ENCODE measurements at places on chromosomes 13 and 19.

GRCh38 chr13:40271271-40271885 lies 395.1 kb downstream of the FOXO1 start:
- DNase-seq, result no peak

- peak; percentile 61 for DNase-seq
Measured at GRCh38 chr19:14496834-14497227, 904 bp upstream of the GIPC1 start.

DNA sequence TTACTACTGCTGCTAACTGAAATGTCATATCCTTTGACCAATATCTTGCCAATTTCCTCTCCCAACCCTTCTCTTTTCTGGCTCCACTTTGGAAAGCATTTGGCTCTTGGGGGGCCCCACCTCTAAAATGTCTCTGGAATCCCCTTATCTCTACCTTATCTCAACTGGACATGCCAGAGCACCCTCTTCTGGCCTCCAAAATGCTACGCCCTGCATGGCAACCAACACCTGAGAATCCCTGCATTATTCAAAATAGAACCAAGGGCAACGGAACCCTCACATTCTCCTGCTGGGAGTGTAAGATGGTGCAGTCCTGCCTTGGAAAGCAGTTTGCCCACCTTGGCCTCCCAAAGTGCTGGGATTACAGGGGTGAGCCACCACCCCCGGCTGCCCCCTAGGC lies 35.3 kb downstream of the CERS4 start:
- DNase-seq, result no peak

GRCh38 chr13:107743983-107744382 lies 471.4 kb downstream of the LIG4 start:
- DNase-seq, result no peak

- no peak for DNase-seq
Measured at GRCh38 chr13:102225892-102226291, 176.0 kb downstream of the FGF14 start.

GRCh38 chr13:20843166-20843565 lies 59.4 kb downstream of the XPO4 start:
- DNase-seq, result peak; percentile 64

- DNase-seq, result no peak
Measured at GRCh38 chr13:46401432-46401831, 14.4 kb upstream of the RUBCNL start.

DNA sequence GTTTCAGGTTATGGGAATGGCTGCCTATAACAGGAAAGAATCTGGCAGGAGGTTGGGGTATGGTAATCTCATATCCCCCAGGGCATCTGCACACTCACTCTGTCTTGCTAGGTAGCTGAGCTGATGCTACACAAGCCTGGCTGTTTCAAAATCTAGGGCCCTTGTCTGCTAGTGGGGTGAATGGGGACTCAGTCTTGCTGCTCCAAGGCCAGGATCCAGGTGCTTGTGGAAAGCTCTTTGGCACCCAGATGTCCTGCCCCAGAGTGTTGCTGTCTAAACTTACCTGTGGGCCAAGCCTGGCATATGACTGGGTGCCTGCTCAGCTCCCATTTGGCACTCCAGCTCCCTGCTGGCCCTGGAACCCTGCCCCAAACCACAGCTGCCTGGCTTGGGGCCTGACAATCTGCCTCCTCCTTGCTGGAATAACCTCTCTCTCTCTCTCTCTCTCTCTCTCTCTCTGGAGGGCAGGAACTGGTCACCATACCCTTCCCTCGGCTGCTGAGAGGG lies 158.1 kb upstream of the TSC22D1 start:
- DNase-seq, result peak; percentile 48

DNA sequence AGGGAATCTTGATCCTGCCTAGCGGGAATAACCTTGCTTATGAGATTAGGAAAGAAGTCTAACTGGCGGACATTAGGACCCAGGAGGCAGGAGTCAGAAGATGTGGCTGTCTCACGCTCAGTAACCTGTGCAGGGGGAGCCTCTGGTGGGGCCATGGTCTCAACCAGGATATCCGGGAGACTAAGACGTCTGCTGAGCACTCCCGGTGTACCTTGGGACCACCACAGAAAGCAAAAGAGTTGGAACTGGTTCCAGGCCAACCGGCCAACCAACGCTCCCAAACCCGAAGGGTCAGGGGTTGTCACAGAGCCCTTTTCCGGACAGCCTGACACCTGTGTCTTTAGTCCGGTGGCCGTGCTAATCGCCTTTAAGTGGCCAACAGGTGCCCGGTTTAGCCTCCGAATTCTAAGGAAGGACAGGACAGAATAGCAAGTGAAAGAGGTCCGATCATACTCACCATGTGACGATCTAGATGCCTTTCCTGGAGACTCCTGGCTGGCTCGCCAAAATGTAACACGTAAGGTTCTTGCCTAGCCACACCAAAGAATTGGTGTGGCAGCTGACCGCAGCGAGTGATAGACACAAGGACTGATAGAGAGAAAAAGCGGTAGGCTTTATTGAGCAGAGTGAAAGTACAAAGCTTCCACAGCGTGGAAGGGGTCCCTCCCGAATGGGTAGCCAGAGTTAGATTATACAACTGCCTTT lies 103.9 kb upstream of the DIAPH3 start:
- peak; percentile 33 for DNase-seq

- no peak for DNase-seq
Measured at GRCh38 chr19:6772028-6772865, at the start of gene VAV1. TSS of gene VAV1 (plus strand) at chr19:6772708. CDS start at chr19:6772808, 100 bp downstream.

- no peak for DNase-seq
Measured at GRCh38 chr13:100305398-100305797, 216.5 kb downstream of the PCCA start.

- no peak for DNase-seq
Measured at GRCh38 chr19:50476907-50477238, 225 bp upstream of the GARIN5A start.

GRCh38 chr13:107066355-107066754 lies 498.4 kb upstream of the ARGLU1 start:
- no peak for DNase-seq

DNA sequence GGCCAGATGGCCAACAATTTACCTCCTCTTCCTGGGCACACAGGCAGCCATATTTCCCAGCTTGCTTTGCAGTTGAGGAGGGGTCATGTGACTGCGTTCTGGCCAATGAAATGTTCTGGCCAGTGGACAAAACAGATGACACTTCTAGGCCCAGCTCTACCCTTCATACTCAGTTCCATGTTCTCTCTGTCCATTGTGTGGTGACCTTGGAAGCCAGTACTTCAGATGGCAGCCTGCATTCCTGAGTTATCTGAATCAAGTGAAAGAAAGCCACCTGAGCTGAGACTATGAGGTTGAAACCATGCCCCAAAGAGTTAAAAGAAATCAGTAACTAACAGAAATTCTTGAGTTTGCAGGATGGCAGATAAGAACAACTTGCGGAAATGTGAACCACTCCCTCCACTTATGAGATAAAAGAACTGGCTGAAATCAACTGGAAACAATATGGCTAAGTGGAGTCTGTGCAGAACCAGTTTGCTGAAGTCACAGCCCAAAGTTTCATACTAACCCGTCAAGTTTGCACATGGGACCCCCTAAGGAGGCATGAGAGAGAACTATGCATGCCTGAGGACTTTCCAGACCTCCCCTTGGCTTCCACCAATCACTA lies 8.1 kb downstream of the FAM187B start:
- DNase-seq, result peak; percentile 9

DNA sequence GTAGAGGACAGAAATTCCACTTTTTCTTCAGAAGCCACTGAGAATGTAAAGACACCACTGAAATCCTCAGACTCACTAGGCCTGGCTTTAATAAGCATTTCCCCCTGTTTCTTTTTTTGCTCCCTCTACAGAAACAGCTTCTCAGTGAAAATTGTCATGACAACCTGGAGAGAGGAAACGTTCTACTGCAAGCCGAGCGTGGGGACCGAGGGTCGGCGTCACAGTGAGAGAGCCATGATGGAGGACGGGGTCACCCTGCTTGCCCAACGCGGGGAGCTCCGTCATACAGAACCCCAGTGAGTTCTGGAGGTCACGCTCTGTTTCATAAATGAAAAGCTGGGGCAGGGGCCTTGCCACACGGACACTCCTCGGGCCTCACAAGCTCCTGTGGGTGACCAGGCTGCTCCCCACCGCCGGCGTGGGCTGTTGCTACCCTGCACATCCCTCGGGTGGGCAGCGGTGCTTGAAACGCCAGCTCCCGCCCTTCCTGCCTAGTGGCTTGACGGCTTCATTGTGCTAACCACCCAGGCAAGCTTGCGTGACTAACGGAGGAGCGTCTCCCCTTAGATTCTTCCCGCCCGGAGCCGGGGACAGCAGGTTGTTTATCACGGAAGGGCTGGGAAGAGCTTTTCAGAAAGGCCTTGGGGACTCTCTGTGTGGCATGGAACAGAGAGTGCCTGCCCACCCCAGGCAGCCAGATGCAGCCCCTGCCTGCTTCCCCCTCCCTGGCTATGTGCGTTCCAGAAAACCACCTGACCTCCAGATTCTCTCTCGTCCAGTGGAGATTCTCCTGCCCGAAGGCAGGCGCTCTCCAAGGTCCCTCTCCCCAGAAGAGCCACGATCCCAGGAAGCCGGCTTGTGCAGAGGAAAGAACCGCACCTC lies 153.6 kb downstream of the KATNAL1 start:
- peak; percentile 76 for DNase-seq

DNA sequence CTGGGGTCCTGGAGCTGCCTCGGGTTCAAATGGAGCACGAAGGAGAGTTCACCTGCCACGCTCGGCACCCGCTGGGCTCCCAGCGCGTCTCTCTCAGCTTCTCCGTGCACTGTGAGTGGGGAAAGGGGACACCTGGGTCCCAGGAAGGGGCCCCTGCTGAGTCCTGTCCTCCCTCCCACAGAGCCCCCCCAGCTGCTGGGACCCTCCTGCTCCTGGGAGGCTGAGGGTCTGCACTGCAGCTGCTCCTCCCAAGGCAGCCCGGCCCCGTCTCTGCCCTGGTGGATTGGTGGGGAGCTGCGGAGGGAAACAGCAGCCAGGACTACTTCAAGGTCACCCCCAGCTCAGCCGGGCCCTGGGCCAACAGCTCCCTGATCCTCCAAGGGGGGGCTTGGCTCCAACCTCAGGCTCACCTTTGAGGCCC lies 11.0 kb upstream of the SIGLEC11 start:
- no peak for DNase-seq

DNA sequence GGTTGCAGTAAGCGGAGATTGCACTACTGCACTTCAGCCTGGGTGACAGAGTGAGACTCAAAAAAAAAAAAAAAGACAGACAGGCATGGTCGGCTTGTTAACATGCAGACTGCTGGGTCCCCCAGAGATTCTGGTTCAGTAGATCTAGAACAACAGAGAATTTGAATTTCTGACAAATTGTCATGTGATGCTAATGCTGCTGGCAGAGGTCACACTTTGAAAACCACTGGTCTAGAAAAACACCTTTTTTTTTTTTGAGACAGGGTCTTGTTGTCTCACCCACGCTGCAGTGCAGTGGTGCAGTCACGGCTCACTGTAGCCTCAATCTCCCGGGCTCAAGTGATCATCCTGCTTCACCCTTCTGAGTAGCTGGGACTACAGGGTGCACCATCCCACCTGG lies 7.7 kb upstream of the LRFN3 start:
- no peak for DNase-seq

DNA sequence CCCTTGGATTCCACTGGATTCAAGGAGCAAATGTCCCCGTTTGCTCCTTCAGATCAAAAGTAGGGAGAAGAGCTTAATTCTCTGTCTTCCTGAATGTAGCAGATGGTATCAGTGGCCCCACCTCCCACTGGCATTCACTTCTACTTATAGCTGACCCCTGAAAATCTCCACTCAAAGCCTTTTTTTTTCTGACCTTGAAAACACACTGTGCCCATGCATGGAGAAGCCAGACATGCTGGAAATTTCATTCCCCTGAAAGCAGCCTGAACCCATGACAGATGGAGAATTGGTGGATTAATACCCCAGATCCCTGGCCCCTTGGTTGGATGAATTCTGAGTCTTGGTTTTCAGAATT lies 76.6 kb upstream of the UBAC2 start:
- no peak for DNase-seq

- no peak for DNase-seq
Measured at GRCh38 chr19:5127717-5128116, 158.8 kb downstream of the KDM4B start.

- DNase-seq, result no peak
Measured at GRCh38 chr13:99388334-99388923, 81.2 kb upstream of the GPR183 start.

GRCh38 chr13:98482476-98483444 lies 94.1 kb downstream of the STK24 start:
- no peak for DNase-seq

GRCh38 chr13:51122868-51123566 lies 11.9 kb upstream of the C13orf42 start:
- no peak for DNase-seq

- DNase-seq, result no peak
Measured at GRCh38 chr19:29577649-29577963, 28.5 kb upstream of the POP4 start.

DNA sequence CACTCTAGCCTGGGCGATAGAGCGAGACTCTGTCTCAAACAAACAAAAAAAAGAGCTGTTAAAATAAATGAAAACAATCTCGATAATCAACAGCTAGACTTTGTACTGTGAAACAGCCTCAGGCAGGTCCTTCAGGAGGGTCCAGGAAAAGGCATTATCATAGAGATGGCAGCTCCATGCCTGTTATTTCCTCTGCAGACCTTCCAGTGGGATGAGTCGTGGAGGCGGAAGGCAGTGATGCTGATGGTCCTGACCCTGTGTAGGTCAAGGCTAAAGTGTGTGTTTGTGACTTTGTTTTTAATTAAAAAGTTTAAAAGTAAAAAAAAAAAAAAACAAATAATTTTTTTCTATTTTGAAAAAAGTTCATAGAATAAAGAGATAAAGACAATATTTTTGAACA lies 117.4 kb downstream of the TNFRSF19 start:
- DNase-seq, result no peak

- no peak for DNase-seq
Measured at GRCh38 chr13:29583073-29583785, 12.3 kb downstream of the SLC7A1 start.

DNA sequence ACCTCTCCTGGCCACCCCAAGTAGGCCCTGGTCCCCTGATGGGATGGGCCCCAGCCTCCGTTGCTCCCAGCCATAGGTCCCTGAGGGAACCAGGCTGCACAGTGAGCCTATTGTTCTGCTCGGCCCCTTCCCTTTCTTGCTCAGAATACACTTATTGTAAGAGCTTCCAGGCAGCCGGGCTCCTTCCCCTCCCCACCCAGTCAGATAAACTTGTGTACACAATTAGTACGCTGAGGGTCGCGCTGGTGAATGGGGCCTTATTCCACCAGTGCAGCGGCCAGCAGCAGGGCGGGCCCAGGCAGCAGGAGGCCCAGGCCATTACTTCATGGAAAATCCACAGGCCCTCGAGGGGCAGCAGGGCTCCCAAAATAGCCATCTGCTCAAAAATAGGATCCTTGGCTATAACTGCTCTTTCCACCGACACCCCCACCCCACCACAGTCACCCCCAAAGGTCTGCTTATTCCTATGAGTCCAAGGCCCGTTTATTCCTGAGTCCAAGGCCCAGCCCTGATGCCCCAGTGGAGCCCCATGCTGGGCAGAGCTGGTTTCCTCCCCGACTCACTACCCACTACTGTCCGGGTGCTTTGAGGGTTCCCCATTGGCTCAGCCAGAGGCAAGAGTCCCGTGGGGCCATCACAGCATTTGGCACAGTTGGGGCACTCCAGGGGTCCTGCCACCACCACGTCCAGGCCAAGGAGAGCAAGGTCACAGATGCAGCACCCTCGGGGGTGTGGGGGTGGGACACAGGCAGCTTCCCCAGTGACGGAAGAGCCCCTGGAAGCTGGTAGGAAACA lies 22.1 kb downstream of the CAPN12 start:
- DNase-seq, result peak; percentile 78

- no peak for DNase-seq
Measured at GRCh38 chr19:6773323-6773931, 919 bp downstream of the VAV1 start.

GRCh38 chr19:32397671-32398101 lies 7.9 kb upstream of the DPY19L3 start:
- DNase-seq, result no peak

Measured in eye (tissue), 1 donor.